ENCODE measurements at places on chromosomes 5 and 9.

- DNase-seq = no peak
Observed at GRCh38 chr5:59956130-59956783, 62.7 kb upstream of the PDE4D start.

DNA sequence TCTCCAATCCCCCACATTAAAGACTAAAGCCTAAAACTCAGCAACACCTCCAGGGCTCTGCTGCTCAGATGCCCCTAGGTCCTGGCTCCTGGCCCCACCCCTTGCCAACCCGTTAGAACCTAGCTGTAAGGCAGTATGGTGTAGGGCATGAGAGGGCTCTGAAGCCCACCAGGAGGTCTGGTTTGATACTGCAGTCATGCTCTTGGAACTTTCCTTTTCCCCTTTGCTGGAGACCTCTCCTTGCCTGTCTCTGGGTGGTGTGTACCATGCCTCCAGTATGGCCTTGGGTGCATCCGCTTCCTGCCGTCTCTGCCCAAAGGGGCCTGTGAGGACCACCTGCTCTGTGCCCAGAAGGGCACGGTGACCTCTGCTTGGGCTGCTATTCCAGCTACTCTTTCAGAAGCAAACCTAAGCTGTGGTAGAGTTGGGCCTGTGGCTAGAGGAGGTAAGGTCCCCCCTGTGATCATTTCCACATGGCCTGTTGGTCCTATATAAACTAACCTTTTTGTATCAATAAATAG is 3.5 kb downstream of the TENT4A start:
- no peak for DNase-seq

DNA sequence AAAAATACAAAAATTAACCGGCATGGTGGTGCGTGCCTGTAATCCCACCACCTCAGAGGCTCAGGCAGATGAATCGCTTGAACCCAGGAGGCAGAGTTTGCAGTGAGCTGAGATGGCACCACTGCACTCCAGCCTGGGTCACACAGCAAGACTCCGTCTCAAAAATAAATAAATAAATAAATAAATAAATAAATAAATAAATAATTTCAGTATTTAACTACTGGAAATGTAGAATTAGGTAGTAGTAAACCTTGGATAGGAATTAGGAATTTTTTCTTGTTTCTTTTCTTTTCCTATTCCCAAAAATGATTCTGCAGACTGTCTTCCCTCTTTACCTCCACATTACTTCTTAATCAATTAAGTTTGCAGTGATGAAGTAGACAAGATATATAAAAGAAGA is 103.2 kb downstream of the PLK2 start:
- no peak for DNase-seq

GRCh38 chr9:137511758-137512463 is 38.3 kb downstream of the PNPLA7 start:
- no peak for DNase-seq

- DNase-seq = no peak
Observed at GRCh38 chr5:156387391-156387790, 60.4 kb downstream of the SGCD start.
